Stimulated activated CD8-positive, alpha-beta memory T cell treated with anti-CD3 and anti-CD28 coated beads, Interleukin-7, amount 100 ng/mL, for 4 hours (primary cell): ENCODE measurements at places on chromosomes 12 and 14.

GRCh38 chr12:63042646-63043045 lies 107.7 kb upstream of the PPM1H start:
- no peak for DNase-seq

DNA sequence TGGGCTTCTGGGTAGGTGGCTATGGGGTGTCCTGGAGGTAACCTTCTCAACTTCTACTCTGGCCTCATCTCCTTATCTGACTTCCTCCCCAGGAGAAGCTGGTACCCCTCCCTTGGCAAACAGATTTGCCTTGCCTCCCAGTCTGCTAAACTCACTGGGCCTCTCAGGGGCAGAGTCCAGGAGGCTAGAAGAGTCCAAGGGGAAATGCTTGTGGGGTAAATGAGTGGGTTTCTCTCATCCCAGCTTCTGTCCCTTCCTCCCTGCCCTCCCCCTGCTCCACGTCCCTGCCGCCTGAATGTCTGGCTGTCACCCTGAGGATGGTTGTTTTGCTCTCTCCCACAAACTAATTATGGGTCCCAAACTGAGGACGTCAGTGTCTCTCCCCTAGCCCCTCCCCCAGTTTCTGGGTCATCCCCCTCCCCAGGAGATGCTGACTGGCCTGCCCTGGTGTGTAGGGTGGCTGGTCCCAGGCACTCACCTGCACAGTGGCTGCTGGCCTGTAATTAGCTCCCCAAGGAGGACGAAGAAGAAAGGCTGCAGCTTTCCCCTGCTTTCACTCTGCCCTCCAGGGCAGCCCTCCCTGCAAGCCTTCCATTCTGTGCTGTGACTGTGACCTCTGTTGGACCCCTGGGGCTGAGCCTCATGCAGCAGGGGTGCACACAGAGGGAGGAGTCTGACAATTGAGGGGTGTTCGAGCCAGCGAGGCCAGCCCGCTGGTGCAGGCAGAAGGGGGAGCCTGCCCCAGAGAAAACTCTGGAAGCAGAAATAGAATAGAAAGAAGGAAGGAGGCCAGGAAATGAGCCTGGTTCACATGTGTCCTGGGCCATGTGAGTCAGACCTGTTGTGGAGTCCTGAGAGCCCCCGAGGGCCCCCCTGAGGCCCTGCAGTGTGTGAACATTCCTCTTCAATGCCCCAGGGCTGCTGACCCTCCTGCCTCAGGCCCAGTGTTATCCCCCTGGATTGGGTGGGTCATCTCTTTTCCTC lies at the start of gene LRP1-AS:
Gene LRP1-AS (minus strand): TSS at position 659 of the 984 bp plus-strand sequence.
- no peak for DNase-seq

DNA sequence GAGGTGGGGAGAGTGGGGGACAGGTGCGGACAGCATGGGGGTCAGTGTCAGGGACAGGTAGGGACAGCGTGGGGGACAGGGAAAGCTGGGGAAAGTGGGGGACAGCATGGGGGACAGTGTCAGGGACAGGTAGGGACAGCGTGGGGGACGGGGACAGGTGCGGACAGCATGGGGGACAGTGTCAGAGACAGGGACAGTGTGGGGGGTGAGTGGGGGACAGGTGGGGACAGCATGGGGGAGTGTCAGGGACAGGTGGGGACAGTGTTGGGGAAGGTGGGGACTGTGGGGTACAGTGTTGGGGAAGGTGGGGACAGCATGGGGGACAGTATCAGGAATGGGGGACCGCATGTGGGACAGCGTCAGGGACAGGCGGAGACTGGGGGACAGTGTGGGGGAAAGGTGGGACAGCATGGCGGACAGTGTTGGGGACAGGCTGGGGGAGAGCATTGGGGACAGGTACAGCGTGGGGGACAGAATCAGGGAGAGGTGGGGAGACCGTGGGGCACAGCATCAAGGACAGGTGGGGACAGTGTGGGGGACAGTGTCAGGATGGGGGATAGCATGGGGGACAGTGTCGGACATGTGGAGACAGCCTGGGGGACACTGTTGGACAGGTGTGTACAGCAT lies 96.1 kb downstream of the TMEM121 start:
- DNase-seq = no peak

- DNase-seq = no peak
These were observed 77.8 kb upstream of the MYL2 start for GRCh38 chr12:110998165-110998564.

DNA sequence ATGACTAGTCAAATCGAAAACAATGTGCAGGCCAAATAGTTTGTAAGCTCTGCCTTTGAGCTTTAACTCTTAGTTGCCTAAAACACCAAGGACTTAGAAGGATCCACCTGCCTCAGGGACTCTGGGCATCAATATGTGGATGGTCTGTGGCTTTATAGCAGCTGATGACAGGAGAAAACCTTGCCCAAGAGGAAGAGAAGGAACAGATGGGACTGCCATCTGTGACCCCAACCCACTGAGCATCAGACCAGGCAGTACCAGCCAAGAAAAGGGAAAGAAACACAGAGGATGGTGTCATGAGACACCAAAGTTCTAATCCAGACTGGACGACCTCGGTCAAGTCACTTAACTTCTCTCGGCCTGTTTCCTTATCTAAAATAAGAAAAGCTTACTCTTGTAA lies 12.7 kb downstream of the TGFB3 start:
- no peak for DNase-seq

- no peak for DNase-seq
These were observed 214.5 kb downstream of the PAH start for GRCh38 chr12:102702447-102703114.

GRCh38 chr12:46027172-46027571 lies 36.8 kb upstream of the SCAF11 start:
- no peak for DNase-seq

GRCh38 chr12:94416613-94417012 lies 43.1 kb downstream of the CEP83 start:
- DNase-seq = no peak

- DNase-seq = no peak
These were observed 25.6 kb downstream of the UNC79 start for GRCh38 chr14:93456356-93456755.

DNA sequence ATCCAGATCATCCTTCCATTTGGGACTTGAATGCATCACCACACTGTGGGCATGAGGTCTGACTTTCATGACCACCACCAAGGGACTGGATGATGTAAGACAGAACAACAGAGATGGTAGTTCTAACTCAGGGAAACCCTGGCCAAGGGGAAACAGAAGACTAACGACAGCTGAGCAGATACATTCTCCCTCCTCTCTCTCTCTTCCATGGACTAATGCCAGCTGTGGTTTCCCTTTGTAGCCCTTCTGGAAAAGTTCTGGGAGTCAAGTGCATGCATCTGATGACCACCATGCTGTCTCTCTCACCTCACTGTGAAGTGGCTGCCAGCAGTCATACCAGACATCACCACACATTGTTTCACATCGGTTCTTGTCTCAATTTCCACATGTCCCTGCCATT lies 3.4 kb downstream of the TAS2R30 start:
- DNase-seq = no peak

- no peak for DNase-seq
These were observed 38.6 kb downstream of the NOC4L start for GRCh38 chr12:132182711-132183365.

GRCh38 chr12:127903146-127903545 lies 363.8 kb upstream of the TMEM132C start:
- DNase-seq = no peak

DNA sequence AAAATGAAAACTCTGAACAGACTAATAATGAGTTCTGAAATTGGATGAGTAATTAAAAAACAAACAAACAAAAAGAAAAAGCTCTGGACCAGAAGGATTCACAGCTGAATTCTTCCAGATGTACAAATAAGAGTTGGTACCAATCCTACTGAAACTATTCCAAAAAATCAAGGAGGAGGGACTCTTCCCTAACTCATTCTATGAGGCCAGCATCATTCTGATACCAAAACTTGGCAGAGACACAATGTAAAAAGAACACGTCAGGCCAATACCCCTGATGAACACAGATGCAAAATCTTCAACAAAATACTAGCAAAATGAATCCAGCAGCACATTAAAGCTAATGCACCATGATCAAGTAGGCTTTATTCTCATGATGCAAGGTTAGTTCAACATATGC lies 183.9 kb upstream of the CNOT2 start:
- no peak for DNase-seq
